ENCODE measurements at places on chromosomes 16 and 17.

DNA sequence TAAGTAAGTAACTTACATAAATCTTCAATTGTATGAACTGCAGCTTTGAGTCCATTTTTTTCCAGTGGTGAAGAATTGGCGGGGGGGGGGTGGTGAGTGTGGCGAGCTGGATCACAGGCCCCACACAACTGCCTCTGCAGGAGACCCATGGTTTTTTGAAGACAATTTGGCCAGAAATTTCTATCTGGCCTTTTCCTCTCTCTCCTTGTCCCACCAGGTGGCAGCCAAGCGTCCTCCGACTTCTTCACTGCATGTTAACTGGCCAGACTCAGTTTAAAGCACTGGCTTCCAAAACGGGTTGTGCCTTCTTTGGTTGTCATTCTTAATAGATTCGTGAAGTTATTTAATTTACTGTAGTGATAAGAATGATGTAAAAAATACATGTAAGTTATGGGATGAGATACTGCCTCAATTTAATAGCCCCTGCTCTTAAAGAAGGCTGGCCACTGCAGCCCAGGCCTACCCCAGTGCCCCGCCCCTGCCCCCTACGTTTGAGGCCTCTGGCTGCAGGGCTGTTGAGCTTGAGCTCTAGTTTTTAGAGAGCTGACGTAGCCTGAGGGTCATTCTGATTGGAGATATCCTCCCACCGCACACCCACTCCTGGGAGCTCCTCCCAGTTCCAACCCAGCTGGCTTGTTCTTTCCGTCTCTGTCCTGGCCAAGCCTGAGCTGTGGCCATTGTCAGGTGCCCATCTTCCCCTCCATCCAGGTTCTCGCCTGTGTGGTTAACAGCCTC is 36.4 kb downstream of the AKAP1 start:
- DNase-seq = no peak

GRCh38 chr17:38879878-38880665 is 10.2 kb downstream of the LASP1 start:
- no peak for DNase-seq

DNA sequence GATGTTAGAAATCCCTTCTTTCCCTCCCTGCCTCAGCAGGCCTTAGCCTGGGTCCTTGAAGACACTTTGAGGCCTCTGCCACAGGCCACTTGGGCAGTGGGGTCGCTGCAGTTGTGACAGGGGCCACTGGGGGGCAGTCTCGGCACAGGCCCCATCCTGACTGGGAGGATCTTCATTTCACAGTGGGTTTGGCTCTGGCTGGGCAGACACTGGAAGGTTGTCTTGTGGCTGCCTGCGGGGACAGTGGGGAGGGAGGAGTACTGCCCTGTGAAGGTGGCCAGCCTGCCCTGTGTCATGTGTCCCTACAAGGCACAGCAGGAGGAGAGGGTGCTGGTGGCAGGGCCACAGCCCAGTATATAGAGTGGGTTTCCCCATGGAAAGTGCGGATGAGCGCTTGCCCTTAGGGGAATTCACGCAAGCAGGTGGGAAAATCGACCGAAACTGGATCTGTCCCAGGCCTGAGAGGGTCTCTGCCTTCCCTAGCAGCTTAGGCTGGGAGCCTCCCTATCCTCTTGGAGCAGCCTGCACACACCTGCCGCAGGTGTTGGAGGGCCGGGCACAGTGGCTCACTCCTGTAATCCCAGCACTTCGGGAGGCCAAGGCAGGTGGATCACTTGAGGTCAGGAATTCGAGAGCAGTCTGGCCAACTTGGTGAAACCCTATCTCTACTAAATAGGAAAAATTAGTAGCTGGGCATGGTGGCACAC is 28.8 kb downstream of the GINS2 start:
- peak; percentile 80 for DNase-seq

DNA sequence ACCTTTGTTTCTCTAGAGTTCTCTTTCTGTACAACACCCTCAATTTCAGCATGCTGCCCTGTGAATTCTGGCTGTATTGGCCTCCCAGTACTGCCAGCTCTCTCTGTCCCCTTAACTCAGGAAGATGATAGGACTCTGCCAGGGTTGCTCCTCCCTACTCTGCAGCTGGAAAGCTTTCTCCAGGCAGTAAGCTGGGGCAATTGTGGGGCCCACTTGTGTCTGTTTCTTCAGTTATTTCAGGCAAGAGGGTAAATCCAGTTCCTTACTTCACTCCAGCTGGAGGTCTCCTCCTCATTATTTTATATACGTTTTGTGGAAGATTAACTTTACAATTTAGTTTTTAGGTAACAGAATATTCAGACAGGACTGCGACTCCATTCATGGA is 9.9 kb downstream of the C17orf100 start:
- DNase-seq = no peak

DNA sequence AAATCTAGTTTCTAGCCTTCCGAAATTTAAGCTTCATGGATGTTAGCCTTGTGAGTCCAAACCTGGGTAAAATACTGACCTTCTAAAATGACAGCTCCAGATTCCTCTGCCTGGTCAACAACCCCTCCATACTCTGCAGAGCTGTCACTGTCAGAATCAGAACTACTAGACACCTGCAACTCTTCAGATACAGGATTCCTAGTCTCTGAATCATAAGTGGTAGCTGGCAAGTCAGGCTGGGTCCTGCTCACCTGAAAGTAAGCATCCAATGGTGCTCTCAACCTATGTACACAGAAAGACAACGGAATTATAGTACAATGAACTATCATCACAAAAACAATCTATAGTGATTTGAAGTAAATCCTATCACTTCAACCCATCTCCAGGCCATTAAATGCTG is 14.8 kb downstream of the RFWD3 start:
- DNase-seq = no peak

- no peak for DNase-seq
These were observed 5.9 kb downstream of the CA5A start for GRCh38 chr16:87930456-87930855.

Measured in stimulated activated naive CD8-positive, alpha-beta T cell treated with anti-CD3 and anti-CD28 coated beads, Interleukin-15, Interleukin-2, amounts not matched to agents 100 U/mL and 50 U/mL, for 24 hours (primary cell).